ENCODE measurements at places on chromosomes 11 and 22.
A peak's percentile ranks its signal among the peaks of the same experiment; 100 is the strongest.

GRCh38 chr11:126485021-126485792 is 129.7 kb downstream of the ST3GAL4 start:
- no peak for DNase-seq

GRCh38 chr11:68370211-68371111 is 58.1 kb downstream of the LRP5 start:
- no peak for DNase-seq

DNA sequence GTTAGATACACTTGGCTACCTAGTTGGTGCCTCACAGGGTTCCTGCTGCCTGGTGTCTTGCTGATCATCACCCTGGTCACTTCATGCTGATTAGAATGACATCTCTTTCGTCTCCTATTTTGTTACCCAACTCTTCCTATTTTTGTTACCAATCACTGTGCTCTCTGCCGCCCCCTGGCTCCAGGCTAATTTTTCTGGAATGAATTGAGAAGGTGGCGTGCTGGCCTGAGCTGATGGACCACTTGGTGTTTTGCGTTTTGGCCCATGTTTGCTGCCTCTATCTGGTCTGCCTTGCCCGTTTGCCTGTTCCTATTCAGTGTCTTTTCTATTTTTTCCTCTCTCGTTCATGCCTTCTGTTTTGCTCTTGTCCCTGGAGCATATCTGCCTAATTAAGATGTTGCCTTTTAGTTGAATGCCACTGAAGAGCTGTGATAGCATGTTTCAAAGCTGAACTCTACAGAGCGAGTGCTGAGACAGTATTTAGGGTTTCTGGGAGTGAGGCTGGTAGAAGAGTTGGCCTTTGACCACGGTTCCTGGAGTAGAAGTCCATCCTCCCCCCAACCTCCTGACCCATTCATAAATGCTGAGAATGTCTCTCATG is 5.9 kb upstream of the ATF4 start:
- DNase-seq = peak; percentile 53

GRCh38 chr11:12212174-12212820 is 101.9 kb downstream of the MICAL2 start:
- no peak for DNase-seq

- DNase-seq = no peak
These were observed 2.8 kb upstream of the AMPD3 start for GRCh38 chr11:10452211-10452767.

DNA sequence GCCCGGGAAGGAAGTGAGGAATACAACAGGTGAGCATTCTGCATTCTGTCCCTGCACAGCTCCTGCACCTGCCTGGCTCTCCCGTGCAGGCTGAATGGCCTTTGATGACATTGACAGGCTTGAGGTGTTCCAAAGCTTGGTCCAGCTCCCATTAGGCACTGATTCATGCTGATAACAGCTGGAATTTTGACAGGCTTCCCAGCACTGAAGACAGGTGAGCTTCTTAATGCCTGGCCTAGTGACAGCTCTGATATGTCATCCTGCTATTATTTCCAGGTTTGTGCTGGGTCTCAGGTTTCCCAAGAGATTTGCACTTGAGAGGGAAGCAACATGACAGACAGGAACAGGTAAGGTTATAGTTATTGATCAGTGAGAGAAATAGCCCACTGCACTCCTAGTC is 58.0 kb upstream of the MTNR1B start:
- no peak for DNase-seq
